ENCODE measurements at places on chromosomes 11 and 22.

GRCh38 chr11:75199412-75199955, 41.1 kb upstream of the TPBGL start:
- DNase-seq = no peak

- no peak for DNase-seq
Observed at GRCh38 chr22:40182231-40182835, 4.6 kb downstream of the TNRC6B start.

GRCh38 chr11:10233581-10233980, 60.4 kb downstream of the SBF2 start:
- DNase-seq = no peak

DNA sequence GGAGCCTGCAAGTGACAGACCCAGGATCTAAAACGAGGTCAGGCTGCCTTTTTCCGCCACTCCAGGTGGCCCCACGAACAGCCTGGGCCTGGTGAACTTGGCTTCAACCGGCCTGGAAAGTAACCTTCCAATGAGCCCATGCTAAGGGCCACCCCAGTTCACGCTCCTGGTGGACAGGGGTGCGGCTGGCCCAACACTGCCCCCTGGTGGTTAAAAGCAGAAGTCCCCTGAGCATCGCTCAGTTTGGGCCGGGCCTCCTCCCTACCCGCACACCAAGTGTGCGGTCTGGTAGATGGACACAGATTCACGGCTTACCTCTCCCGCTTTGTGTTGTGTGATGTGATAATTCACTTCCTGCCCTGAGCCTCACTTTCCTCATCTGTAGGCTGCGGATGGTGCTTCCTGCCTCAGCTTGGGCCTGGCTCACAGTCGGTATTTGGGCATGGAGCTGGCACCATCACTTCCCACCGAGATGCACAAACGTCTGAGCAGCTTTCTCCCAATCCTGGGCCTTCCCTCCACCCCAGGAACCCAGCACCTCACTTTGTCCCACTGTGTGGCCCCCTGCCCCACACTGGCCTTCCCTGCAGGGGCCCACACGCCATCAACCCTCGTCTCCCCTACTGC, 13.7 kb upstream of the SEC14L3 start:
- peak; percentile 69 for DNase-seq

All from T-helper 9 cell (primary cell).